ENCODE measurements at places on chromosomes 6 and 20.

DNA sequence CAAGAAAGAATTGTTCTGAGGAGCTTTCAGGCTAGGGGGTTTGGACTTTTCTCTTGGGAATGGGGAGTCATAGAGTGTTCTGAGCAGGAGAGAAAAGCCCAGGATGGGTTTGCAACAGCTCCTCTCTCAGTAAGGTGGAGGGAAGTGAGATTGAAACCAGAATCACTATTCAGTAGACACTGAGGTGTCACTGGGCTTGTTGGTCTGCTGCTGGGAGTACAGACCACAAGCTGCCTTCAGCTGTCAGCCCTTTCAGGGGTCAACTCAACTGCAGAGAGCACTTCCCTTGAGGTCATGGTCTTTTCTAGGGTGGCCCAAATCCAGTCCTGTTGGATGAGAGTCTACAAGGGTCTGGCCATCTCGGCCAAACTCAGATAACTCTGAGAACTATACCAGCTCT is 12.9 kb upstream of the FOXA2 start:
- DNase-seq, result no peak

DNA sequence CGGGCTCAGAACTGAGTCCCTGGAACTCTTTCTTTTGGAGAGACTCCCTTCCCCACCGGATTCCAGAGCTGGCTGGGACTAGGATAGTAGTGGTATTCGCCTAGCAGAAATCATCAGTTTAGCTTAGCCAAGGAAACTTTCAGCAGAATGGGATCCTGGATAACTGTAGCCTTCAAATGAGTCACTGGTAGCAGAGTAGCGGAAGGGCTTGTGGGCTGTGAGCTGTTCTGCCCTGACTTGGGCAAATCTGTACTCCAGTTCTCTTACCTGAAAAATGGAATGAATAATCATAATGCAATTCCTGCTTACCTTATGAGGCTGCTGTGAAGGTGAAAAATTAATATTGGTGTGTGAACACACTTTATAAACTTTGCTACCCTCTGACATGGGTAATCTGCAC is 244.3 kb upstream of the CHD6 start:
- DNase-seq, result no peak

- no peak for DNase-seq
These were observed 102.6 kb downstream of the ZMYND8 start for GRCh38 chr20:47253872-47254271.

DNA sequence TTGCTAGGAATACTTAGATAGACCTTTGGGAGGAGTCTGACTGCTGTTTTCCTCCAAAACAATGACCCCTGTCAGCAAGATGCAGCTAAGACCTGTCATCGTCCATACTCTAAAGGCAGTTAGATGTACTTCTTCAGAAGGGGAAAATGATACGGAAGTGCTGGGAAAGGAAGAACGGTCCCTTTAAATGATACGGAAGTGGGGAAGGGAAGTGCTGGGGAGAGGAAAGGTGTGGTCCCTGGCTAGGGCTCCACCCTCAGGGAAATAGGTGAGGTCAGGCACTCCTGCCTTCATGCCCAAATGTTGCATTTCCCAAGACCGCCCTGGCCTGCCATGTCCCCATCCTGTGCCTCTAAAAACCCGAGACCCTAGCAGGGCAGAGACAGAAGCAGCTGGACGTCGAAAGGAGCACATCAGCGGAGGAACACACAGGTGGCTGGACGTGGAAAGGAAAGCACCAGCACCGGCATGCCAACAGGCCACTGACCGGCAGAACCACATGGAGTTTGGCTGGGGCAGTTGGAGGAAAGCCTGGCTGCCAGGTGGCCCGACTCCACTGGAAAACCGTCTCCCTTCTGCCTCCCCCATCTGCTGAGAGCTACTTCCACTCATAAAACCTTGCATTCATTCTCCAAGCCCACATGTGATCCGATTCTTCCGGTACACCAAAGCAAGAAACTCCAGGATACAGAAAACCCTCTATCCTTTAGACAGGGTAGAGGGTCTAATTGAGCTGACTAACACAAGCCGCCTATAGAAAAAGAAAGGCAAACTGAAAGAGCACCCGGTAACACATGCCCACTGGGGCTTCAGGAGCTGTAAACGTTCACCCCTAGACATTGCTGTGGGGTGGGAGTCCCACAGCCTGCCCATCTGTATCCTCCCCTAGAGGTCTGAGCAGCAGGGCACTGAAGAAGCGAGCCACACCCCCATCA is 94.6 kb downstream of the FAXC start:
- no peak for DNase-seq

- no peak for DNase-seq
These were observed 10.2 kb downstream of the BNIP5 start for GRCh38 chr6:36326356-36326995.

- no peak for DNase-seq
These were observed 10.9 kb downstream of the VAPB start for GRCh38 chr20:58399926-58400325.

DNA sequence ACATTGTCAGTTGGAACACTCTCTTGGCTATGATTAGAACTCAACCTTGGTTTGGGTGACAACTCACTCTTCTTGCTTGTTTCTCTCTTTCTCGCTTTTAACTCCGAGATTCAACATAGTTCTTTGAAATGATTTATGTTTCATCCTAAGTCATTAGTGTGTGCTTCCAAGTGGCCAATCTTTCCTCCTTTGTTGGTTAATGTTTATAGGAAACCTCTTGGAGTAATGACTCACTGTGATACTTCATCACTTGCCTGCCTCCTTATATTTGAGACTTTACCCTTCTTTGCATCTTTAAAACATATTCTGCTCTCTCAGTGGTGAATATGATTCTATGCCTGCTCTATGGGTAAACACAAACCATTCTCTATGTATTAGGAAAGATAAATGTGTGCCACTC is 279.7 kb upstream of the FLRT3 start:
- DNase-seq, result no peak

- no peak for DNase-seq
These were observed 573.5 kb upstream of the JAG1 start for GRCh38 chr20:11247046-11248010.

Measured in GM03348 (cell line).